ENCODE measurements at places on chromosomes 16 and 17. TPM values are rescaled to one million over a fixed set of nuclear protein-coding genes. Genes with fewer than 3 reads are reported as not detected.

CBX8 gene
- 3.4 TPM for total RNA-seq

WNK4 gene
- total RNA-seq: not detected

KRT9 gene
- total RNA-seq: not detected

MYH2 gene
- total RNA-seq: not detected

RUNDC3A gene
- not detected for total RNA-seq

CDR2 gene
- 56.8 TPM for total RNA-seq

PPP1R9B gene
- 63.9 TPM for total RNA-seq

TBC1D3I gene
- total RNA-seq: 0.73 TPM
